ENCODE measurements at places on chromosomes 5 and 9.

DNA sequence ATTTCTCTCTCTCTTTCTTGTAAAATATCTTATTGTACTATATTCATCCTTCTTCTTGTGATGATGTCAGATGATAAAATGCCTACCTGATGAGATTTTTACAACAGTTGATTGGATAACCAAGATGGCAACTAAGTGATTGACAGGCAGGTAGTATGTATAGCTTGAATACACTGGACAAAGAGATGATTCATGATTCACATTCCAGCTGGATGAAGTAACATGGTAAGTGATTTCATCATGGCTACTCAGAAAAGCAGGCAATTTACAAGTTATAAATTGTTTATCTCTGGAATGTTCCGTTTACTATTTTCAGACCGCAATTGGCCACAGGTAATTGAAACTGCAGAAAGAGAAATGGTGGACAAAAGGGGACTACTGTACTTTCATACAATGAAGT, 1471.7 kb upstream of the C9orf72 start:
- DNase-seq: no peak

GRCh38 chr9:134965851-134966250, 48.1 kb upstream of the FCN1 start:
- DNase-seq: no peak

DNA sequence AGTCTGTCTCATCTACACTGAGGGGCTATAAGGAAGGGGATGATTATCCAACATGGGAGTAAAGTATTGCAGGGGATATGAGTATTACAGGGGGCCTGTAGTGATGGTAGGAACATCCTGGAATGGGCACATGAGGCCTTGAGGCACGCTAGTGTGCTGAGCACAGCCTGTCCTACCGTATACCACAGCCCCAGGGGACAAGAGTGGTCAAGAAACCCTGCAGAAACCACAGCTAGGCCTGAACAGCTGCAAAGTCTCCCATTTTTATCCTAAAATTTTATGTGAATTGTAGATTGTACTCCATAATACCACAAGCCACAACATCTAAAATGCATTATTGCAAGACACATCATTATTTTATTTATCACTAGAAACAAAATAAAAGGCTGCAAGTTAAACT, 136.3 kb upstream of the ASTN2 start:
- DNase-seq: no peak

GRCh38 chr5:175814691-175815090, 56.7 kb upstream of the CPLX2 start:
- DNase-seq: no peak

DNA sequence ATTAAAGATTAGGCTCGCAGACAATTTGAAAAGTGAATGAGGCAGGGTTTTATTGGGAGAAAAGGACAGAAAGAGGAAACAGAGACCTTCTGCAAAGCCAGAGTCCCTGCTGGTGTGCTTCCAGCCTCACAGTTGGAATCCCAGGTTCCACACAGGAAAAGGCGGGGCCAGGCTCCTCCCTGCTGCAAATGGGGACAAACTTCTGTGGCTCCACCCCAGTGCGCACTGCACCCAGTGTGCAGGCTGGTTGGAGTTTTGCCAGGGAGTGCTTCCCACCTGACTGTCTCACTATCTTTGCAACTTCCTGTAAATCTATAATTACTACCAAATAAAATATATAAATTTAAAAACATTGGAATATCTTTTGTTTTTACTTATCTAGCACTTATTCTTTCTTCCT, 386.0 kb upstream of the GRIN3A start:
- no peak for DNase-seq

DNA sequence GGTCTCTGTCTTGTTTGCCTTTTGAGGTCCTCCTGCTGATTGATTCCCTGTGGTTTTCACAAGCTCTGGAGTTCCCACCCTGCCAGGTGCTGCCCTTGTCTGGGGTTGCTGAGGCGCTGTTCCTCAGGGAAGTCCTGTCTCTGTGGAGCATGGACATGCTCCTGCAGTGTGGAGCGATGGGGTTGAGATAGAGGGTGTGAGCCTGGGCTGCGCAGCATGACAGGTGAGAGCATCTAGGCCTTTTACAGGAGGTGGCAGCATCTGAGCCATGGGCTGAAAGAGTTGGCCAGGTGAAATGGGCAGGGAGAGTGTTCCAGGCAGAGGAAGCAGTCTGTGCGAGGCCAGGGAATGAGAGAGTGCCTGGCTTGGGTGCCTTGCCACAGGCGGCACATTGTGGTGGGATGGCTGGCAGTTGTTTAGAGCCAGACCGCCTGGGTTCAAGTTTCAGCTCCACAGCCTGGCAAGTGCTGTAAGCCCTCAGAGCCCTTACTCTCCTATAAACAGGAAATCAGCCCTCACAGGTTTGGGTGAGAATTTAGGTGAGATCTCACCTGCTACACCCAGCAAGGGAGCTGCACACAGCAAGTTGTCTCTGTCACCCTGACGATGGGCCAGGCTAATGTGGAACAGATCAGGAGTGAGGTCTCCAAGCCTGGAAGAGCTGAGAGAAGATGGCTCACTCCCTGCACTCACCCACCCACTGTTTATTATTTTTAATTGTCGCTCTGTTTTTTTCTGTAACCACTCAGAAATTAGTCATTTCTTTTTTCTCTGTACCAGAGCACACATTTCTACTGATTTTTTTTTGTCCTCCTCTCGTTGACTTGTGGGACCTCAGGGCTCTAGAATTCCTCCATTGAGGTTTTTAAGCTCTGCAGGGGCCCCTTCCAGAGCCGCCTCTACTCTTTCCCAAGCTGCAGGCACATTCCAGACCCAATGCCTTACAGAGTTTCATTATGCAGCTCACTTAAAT, 19.6 kb downstream of the TCOF1 start:
- DNase-seq: no peak

- DNase-seq: no peak
Measured at GRCh38 chr5:43997647-43998272, 391.5 kb downstream of the FGF10 start.

GRCh38 chr5:180802325-180803180, at the start of gene MGAT1:
Gene MGAT1, minus strand, starts transcription at chr5:180802806. Its CDS starts 9,835 bp downstream, at chr5:180792971.
- DNase-seq: peak; percentile 61

GRCh38 chr5:68433526-68433922, 218.0 kb downstream of the PIK3R1 start:
- no peak for DNase-seq

DNA sequence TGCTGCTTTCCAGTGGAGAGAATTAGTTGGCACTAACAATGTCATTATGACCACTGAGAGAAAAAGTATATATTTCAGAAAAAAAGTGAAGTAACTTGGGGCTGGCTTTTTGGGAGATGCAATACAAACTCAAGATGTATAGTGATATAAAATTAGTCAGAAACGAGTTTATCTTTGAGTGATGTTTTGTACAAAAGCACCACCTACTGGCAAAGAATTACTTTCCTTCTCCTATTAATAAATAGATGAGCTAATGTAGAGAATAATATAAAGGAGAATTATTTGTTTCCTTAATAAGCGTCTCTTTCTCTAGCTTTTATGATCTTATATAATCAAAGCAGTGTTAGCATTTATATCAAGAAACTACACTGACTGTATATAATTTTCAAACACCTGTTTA, 158.8 kb downstream of the MEF2C start:
- no peak for DNase-seq

DNA sequence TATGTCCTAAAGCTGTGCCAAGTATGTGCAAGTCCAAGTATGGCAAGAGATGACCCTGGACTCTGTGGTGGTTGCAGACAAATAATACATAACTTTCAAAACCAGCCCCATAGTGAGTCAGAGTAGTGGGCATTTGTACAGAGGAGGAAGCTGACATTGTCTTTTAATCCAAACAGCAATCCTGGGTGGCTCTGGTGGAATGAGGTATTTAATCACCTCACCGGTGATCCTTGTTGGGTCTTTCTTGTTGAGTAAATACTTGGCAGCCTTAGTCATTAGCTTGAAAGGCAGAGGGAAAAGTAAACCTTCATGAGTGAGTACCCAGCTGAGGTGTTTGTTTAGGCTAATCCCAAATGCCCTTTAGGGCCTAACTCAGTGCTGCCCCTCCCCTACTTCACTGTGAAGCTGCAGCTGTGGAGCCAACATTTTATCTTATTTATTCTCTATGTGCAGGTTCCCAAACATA, 148.7 kb upstream of the SLC12A2 start:
- no peak for DNase-seq

DNA sequence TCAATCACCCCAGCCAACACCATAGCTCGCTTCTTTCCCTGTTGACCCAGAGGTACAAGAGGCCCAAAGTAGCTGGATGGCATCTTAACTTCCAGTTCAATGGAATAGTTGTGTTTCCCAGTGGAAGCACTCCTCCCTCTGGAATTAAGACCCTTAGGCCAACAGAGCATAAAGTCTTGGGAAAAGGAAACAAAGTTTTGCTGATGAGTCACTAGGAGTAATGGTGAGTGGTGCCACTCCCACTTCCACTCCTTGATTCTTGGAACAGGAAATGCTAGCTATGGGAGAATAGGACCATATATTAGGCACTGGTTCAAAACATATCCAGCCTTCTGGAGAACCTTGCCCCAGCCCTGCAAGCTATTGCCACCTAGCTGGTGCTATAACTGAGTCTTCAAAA, 44.7 kb upstream of the LMX1B start:
- no peak for DNase-seq

- DNase-seq: no peak
Measured at GRCh38 chr5:91328743-91329142, 54.4 kb downstream of the ARRDC3 start.

GRCh38 chr5:146027751-146028150, 77.6 kb downstream of the PLAC8L1 start:
- DNase-seq: no peak

- no peak for DNase-seq
Measured at GRCh38 chr5:94184870-94185269, 433.5 kb downstream of the KIAA0825 start.

GRCh38 chr5:121658221-121658620, 193.5 kb upstream of the FTMT start:
- no peak for DNase-seq

DNA sequence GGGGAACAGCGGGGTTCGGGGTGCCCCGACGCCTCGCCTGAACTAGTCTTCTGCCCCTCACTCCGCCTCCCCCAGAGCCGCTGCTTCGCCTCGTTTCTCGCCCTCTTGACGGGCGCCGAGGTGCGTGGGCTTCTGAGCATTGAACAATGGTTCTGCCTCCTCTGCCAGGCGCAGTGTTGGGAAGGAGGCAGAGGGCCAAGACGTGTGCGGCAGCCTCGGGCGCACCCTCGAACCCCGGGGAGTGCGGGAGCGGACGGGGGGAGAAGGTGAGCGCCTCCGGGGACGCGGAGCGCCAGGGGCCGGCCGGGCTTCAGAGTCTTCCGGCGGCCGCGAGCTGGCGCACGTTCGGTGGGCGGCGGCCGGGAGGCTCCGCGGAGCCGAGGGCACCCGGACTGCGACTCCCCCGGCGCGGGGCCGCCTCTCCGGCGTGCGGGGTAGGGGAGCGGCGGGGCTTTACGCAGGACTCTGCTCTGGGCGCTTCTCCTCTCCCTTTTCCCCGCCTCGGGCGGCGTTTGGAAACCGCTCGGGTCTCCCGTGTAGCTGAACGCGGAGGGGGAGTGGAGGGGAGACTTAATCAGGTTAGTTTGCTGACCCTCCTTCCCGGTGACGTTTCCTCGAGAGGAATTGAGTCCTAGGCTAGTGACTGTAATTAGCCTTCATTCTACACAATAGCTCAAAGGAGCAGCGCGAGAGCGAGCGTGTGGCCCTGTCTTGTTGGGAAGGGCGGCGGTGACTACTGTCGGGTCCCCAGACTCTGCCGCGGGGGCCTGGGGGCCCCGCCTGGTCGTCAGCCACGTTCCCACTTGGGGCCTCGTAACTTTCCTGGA, 1.1 kb downstream of the VLDLR start:
- DNase-seq: no peak

DNA sequence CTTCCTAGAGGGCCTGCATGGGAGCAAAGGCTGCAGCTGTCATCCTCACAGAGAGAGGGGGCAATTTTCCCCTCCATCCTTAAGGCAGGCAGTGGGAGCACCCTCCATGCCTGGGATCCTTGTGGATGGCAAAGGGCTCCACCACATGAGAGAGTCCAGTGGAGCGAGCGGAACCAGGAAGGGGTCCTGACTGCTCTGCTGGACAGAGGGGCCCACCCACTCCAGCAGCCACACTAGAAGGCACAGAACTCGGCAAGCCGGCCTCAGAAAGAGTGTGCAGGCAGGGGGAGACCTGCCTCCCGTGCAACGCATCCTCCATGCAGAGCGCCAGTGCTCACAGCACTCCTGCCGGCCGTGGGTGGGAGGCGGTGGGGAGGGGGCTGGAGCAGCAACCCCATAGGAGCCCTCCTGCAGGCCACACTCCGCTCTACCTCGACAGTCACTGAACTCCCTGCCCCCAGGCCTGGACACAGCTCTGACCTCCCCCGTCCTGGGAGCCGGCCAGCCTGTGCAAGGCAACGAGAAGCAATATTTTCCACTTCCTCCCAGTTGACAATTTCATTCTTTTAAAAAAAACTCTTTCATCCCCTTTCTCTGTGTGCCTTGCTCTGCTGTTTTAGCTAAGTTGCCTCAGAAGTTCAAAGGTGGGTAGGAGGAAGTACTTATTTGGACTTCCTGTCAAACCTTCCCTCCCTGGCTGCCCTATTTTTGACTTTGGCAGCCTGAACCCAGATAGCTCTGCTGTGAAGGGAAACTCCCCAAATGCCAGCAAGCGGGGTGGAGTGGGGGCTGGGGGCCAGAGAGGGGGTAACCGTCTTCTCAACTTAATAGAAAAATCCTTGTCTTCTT, 5.3 kb upstream of the LCP2 start:
- peak; percentile 49 for DNase-seq

DNA sequence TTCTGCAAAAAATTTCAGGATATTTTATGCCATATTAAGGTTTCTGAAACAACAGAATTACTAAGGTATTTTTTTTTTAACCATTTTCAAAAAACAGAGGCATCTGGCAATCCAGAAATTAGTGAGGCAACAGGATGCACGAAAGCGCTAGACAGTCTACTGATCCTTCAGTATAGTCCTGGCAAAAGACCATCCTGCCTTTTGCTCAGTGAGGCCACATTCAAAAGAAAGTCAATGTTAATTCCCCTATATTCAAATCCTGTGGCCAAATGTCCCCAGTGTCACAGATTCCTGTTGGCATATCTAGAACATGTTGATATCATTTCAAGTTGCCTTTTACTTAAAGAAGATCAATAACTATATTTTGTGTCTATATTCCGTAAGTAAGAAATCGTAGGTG, 13.1 kb upstream of the NFIB start:
- DNase-seq: no peak

DNA sequence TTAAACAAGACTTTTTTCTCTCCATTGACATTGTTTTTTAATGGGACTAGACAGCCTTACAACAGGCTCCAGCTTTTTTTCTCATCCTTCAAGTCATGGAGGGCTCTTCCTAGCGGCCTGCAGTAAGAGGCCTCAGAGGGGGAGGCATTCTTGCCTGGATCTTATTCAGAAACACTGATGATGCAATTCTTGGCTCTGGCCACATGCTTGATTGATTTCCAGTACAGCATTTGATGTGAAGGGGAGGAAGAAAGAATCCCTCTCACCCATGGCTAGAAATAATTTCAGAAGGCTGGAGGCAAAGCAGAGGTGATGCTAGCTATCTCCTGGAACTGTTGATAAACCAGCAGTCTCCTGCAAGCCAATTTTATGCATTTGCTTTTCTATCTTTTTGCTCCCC, 324.8 kb downstream of the PRELID2 start:
- DNase-seq: no peak

Data from activated effector memory CD4-positive, alpha-beta T cell treated with Interleukin-2 at 50 U/mL for 16 hours (primary cell).